Esophagus mucosa (tissue), 1 donor: ENCODE measurements at places on chromosomes 2 and 18. TPM values are rescaled to one million over a fixed set of nuclear protein-coding genes. Genes with fewer than 3 reads are reported as not detected.

Gene KCNG3
- 0.12 TPM for total RNA-seq

Gene ANKRD23
- total RNA-seq: 1.8 TPM

Gene MROH2A
- total RNA-seq: 0.52 TPM

Gene ABCB11
- not detected for total RNA-seq

Gene TAF1B
- total RNA-seq: 24.7 TPM

Gene GREB1
- 0.60 TPM for total RNA-seq

Gene GMPPA
- 19.9 TPM for total RNA-seq

GRCh38 chr18:2707551-2708168 is 52.1 kb downstream of the SMCHD1 start:
- ATAC-seq: no peak

DNA sequence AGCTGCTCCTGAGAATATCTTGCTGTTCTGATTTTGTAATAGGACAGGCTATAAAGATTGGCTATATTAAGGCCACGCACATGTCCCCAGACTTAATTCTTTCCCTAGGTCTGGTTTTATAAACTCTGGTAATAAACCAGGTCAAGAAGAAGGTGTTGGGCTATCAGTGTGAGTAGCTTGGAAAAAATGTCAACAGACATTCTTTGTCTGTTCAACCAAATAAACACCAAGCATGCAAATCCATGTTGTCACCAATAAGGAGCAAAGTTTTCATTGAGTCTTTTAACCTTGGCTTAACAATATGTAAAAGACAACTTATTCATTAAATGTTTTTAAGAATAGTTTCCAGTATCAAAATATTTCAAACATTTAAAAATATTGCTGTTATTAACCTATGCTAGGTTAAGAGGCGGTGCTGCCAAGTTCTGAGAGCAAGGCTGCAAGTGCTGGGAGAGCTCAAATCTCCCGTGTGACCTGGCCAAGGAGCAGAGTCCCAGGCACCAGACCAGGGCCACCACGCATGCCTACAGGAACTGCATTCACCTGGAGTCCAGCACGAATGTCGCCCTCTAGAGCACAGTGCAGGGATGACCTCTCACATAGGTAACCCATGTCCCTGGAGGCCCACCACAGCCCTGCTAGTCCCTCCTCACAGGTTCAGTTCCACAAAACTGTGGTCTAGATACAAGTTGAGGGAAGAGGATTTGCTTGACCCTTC is 120.5 kb upstream of the POU3F3 start:
- no peak for ATAC-seq

- ATAC-seq: peak; percentile 100
Measured at GRCh38 chr2:36277146-36277808, 78.3 kb upstream of the CRIM1 start.

- ATAC-seq: no peak
Measured at GRCh38 chr2:229851870-229852269, 69.9 kb downstream of the TRIP12 start.

DNA sequence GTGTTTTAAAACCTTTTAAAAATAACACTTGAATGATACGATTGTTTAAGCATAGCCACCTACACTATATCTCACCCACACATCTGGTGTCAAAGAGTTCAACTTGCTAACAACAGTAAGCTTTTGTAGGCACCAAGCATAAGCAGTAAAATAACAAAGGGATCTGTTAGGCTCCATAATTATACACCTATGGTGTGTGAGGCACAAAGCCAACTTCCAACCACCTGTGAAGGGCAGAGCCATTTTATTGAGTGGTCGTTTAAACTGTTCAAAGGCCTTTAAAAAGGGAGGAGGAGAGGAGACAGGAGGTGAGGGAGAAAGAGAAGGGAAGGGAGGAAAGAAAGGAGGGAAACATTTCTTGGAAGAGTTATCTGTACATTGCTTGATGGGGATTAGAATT is 27.9 kb downstream of the NEMP2 start:
- no peak for ATAC-seq

- no peak for ATAC-seq
Measured at GRCh38 chr2:158656492-158657229, 138.5 kb upstream of the DAPL1 start.

GRCh38 chr2:56133441-56133840 is 50.3 kb upstream of the CCDC85A start:
- ATAC-seq: no peak

- no peak for ATAC-seq
Measured at GRCh38 chr2:118766871-118767270, 80.6 kb downstream of the EN1 start.

- ATAC-seq: no peak
Measured at GRCh38 chr18:55250768-55251173, 291.5 kb upstream of the CCDC68 start.

- ATAC-seq: no peak
Measured at GRCh38 chr2:240967681-240968621, 30.5 kb upstream of the SNED1 start.

GRCh38 chr18:28152754-28153153 is 24.2 kb downstream of the CDH2 start:
- ATAC-seq: no peak

GRCh38 chr2:228613133-228613850 is 431.8 kb upstream of the SPHKAP start:
- ATAC-seq: no peak

DNA sequence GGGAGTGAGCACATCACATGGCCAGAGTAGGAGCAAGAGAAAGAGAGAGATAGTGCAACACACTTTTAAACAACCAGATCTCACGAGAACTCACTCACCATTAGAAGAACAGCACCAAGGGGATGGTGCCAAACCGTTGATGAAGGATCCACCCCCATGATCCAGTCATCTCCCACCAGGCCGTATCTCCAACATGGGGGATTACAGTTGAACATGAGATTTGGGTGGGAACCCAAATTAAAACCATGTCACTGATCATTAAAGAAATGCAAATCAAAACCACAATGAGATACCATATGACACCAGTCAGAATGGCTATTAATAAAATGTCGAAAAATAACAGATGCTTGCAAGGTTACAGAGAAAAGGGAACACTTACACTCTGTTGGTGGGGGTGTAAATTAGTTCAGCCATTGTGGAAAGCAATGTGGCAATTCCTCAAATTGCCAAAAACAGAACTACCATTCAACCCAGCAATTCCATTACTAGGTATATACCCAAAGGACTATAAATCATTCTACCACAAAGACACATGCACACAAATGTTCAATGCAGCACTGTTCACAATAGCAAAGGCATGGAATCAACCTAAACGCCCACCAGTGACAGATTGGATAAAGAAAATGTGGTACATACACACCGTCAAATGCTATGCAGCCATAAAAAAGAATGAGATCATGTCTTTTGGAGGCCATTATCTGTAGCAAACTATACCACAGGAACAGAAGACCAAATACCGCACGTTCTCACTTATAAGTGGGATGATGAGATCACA is 137.1 kb downstream of the COL6A3 start:
- no peak for ATAC-seq

GRCh38 chr2:10331702-10332401 is 29.1 kb downstream of the HPCAL1 start:
- peak; percentile 73 for ATAC-seq

- no peak for ATAC-seq
Measured at GRCh38 chr2:96103187-96103601, 13.2 kb downstream of the ADRA2B start.

DNA sequence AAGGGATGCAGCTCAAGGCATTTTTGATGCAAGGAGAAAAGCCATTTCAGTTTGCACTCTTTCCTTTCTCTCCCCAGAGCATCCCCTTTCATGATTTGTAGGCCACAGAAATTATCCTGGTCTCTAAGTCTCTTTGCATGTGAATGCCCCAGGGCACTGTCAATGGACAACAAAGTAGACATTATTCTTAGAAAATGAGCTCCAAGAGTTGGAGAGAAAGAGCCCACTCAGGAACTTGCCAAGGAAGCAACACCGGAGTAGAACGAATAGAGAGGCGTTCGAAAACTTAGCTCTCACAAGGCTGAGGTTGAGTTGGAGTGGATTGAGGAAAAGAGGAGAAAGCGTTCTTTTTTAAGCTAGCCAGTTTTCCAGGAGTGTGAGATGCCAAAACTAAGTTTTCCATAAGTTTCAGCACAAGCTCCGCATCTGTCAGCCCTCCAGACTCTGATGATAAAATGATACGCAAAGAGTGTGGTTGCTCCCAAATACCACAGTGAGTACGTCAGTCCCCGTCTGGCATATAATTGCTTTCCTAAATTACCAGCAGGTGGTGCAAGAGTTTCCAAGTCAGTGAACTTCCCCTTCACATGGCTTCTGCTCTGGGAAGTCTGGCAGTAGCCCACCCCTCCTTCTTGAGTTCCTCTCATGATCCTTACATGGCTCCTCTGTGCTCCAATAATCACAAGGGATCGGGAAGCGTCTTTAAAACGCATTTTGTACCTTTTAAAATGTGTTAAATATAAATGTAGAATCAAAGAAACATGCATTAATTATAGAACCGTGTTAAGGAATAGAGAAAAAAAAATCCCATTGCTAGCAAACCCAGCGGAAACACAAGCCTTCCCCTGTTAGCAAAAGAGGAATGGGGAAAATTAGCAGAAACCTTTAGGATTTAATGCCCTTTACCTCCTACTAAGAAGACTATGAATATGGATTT is 1060.6 kb upstream of the FANCL start:
- ATAC-seq: peak; percentile 69

DNA sequence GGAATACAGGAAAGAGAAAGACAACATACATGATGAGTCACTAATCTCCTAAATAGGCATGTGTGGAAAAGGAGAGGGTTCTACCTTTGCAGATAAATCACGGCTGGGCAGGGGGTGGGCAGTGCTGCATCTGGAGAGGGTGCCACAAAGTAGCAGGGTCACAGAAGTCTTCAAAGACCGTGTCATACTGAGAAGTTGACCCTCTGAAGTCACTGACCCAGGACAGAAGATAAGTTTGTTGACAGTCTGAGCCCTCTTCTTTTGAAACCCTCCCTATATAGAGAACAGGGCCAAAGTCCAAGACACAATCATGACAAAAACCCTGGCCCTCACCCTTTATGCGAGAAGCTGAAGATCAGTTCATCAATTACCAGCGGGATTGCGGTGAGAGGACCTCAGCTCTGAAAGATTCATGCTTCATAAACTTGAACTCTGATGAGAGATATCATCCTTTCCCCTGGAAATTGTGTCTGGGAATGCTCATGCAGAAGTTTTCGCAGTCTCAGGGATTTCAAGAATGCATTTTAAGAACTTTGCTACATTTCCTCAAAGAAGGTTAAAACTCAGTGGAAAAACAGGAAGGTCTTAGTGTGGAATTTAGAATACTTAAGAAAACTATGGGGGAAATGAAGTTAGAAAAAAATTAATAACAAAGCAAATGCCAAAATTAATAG is 129.5 kb downstream of the FAM124B start:
- no peak for ATAC-seq

DNA sequence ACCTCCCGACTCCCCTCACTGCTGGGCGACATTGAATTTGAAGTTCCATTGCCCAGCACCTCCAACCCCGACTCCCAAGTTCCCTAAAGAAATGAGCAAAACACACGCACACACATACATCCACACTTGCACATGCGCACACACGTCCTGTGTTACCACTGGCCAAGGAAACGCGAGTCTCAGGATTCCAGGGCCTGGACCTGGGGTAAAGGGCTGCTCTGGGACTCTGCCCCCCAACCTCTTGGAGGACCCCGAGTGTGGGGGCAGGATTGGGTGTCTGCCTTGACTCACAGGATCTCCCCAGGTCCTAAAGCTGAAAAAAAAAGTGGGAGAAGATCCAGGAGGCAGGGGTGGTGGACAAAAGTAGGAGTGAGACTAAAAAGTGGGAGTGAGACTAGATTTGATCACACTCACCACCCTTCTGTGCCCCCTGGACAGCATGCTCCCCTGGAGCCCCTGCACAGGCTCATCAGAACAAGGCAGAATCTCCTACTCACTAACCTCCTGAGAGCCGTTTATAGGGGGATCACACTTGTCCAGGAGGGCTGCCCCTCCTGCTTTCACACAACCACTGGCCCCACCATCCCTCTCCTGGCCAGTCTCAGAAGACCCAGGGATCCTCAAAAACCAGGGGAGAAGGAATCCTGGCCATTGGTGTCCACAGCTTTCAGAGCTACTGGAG is 202.2 kb downstream of the TNS1 start:
- ATAC-seq: no peak

- peak; percentile 43 for ATAC-seq
Measured at GRCh38 chr2:109057686-109058085, 68.7 kb upstream of the EDAR start.

DNA sequence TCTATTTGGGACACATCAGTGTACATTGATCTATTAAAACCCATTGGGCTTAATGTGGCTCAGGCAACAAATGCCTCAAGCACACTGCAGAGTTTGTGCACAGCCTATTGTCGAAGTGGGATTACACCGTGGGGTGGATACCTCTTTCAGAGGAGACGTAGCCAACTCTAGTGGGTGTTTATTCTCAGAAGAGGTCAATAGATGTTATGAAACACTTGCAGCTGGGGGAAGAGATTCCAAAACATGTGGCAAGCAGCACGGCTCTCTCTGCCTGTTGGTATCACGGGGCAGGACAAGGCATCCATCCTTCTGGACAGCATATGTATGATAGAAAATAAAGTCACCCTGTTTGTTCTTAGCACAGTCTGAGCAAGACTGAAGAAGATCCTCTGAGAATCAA is 121.4 kb upstream of the COPS8 start:
- no peak for ATAC-seq

DNA sequence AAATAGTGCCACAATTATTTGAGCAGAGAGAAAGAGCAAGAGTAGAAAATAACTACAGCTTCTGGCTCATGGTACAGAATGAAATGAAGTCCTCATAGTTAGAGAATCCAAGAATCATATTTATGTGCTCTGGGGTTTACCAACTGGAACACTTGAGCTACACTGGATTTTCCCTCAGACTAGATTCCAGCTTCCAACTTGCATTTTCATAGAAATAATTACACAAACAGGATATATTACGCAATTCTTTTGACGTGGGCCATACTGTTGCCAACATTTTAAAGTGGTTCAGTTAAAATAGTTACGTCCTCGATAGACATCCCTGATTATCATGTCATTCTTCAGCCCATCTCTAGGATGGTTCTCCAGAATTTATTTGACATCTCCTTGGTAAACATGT is 129.2 kb downstream of the ETAA1 start:
- ATAC-seq: no peak

- ATAC-seq: no peak
Measured at GRCh38 chr2:66525606-66526005, 90.7 kb downstream of the MEIS1 start.

- no peak for ATAC-seq
Measured at GRCh38 chr2:176199902-176200301, 11.4 kb downstream of the HOXD1 start.
